ENCODE measurements at places on chromosomes 6 and 20.

DNA sequence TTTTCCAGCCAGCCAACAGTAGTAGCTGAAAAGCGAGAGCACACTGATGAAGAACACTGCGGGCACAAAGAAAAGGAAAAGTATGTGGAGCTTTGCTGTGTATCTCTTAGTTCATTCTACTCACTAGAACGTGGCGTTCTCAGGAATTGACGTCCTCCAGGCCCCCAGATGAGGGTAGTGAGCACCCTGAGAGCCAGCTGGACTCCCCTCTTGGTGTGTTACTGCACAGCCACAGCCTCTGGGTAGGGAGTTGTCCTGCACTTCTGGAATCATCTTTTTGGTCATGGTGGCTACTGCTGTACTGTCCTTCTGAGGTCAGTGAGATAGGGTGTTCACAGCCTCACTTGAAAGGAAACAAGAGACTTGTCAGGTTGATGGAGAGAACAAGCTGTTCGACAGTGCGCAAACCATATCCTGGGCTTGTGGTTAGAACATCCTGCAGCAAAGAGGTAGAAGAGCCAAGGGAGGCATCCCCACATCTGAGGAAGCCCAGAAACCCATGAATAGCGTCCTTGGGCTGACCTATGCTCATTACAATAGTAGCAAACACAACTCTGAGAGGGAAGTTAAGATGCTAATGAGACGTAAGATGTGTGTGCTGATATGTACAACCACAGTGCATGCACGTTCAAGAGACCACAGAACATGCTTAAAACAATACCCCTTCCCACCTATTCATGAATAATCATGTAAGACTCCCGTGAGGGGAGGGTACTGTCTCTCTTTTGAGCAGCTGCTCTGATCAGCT is 14.6 kb upstream of the HLA-F start:
- peak; percentile 49 for DNase-seq

DNA sequence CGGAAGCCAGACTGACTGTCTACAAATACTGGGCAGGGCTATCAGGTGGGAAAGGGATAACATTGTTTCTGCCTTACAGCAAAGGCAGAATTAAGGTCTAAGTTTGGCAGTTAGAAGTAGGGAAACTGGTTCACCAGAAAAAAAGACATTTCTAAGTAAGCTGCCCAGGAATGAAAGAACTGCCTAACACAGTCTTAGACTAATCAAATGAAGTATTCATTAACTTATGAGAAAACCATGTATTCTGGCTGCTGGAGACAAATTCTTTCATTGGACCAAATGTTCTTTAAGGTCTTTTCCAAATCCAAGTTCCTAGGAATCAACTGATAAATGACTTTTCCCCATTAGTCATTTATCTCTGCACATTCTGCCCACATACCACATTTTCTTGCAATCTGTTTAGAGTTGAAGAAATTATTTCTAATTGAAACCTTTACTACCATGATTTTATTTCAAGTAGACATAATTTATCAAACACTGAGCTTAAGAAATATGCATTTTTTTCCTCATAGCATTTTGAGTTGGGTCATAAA is 120.3 kb upstream of the OGFRL1 start:
- no peak for DNase-seq

GRCh38 chr6:124956018-124956417 is 6.2 kb upstream of the RNF217 start:
- no peak for DNase-seq

GRCh38 chr6:158015188-158015506 is 33.5 kb downstream of the SYNJ2 start:
- DNase-seq: no peak

GRCh38 chr6:93418408-93419303 is 703 bp downstream of the EPHA7 start:
- no peak for DNase-seq

- DNase-seq: no peak
Measured at GRCh38 chr6:70684794-70685493, 17.3 kb downstream of the SMAP1 start.

- DNase-seq: no peak
Measured at GRCh38 chr20:37552415-37552814, 24.7 kb upstream of the BLCAP start.

- no peak for DNase-seq
Measured at GRCh38 chr20:39778847-39779604, 816.9 kb downstream of the DHX35 start.

- DNase-seq: no peak
Measured at GRCh38 chr6:114040871-114041270, 69.9 kb upstream of the HDAC2 start.

DNA sequence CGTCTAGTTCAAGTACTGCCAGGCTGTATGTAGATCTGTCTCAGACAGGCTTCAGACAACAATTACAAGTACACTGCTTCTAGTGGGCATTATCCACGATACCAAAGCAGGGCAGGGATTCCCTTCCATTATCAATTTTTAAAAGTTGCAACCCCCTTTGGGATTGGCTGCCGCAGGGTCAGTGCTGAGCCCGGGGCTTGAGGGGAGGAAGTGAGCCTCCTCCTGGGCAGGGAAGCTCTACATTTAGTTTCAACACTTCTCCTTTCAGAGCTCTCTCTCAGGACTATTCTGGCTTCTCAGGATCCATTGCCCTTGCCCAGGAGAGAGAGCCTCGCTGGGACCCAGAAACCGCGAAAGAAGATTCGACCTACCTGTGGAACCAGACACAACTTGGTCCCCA is 1.5 kb downstream of the HTR1B start:
- DNase-seq: no peak

- DNase-seq: no peak
Measured at GRCh38 chr6:44843734-44844133, 456.2 kb downstream of the CDC5L start.

GRCh38 chr6:100186552-100186951 is 192.5 kb upstream of the MCHR2 start:
- no peak for DNase-seq

DNA sequence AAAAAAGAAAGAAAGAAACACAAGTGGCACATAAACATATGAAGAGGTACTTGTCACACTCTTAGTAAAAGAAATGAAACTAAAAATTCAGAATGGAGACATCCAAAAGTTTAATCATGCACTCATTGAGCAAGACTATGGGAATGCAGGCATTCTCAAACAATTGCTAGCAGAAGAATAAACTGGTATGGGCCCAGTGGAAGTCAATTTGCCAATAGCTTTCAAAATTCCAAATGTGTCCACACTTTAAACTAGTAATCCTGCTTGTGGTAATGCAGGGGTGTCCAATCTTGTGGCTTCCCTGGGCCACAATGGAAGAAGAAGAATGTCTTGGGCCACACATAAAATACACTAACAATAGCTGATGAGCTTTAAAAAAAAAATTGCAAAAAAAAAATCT is 97.4 kb downstream of the EPB41L2 start:
- no peak for DNase-seq

GRCh38 chr6:114997813-114998292 is 655.0 kb upstream of the HS3ST5 start:
- no peak for DNase-seq

DNA sequence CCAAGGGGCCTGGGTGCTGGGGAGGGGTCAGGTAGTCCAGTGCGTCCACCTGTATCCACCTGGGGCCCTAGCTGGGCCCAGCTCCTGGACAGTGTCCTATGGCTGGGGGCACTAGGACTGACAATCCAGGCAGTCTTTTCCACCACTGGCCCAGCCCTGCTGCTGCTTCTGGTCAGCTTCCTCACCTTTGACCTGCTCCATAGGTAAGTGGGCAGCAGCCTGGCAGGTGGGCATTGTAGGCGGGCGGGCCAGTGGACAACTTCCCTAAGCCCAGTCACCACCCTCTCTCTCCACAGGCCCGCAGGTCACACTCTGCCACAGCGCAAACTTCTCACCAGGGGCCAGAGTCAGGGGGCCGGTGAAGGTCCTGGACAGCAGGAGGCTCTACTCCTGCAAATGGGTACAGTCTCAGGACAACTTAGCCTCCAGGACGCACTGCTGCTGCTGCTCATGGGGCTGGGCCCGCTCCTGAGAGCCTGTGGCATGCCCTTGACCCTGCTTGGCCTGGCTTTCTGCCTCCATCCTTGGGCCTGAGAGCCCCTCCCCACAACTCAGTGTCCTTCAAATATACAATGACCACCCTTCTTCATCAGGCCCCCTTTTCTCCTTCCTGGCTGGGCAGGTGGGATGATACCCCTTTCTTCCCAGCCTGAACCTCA is 584 bp downstream of the C20orf141 start:
- DNase-seq: peak; percentile 50

- DNase-seq: no peak
Measured at GRCh38 chr6:20640181-20640580, 105.9 kb downstream of the CDKAL1 start.

- no peak for DNase-seq
Measured at GRCh38 chr6:103193413-103193812, 1666.3 kb downstream of the HACE1 start.

GRCh38 chr6:156924246-156924645 is 147.1 kb downstream of the ARID1B start:
- no peak for DNase-seq

- DNase-seq: no peak
Measured at GRCh38 chr6:46891252-46891795, 30.4 kb downstream of the ADGRF5 start.

DNA sequence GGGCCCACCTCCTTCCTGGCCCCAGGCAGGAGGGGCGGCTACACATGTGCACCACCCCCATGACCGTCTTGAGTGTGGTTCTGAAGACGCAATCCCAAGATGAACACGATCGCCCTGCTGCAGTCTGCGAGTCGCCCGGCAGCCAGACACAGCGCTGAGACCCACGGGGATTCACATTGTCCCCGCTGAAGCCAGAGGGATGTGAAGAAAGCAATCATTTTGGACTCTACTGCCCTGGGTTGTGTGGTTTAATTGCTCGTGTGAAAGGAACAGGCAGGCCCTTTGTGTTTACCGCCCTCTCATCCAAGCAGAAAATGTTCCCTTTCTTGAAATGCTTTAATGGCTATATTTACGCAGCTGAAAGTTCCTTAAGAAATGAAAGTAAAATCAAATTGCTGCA is 279.5 kb downstream of the TAF4 start:
- no peak for DNase-seq

GRCh38 chr6:43774776-43775534 is 4.9 kb downstream of the VEGFA start:
- peak; percentile 94 for DNase-seq

DNA sequence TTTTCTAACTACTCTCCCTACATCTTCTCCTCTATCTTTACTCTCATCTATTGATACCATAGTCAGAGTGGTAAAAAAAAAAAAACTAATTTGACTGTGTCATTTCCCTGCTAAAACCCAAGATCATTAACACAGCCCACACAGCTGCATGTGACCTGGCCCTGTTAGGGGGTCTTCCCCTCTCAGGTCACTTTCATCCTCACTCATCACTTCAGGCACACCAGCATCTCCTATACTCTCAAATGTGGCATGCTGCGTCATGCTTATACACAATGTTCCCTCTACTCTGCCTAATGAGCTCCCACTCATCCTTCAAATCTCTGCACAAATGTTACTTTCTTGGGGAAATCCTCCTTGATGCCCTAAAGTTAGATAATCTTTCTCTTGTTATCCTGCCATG is 86.8 kb downstream of the CDK19 start:
- no peak for DNase-seq

DNA sequence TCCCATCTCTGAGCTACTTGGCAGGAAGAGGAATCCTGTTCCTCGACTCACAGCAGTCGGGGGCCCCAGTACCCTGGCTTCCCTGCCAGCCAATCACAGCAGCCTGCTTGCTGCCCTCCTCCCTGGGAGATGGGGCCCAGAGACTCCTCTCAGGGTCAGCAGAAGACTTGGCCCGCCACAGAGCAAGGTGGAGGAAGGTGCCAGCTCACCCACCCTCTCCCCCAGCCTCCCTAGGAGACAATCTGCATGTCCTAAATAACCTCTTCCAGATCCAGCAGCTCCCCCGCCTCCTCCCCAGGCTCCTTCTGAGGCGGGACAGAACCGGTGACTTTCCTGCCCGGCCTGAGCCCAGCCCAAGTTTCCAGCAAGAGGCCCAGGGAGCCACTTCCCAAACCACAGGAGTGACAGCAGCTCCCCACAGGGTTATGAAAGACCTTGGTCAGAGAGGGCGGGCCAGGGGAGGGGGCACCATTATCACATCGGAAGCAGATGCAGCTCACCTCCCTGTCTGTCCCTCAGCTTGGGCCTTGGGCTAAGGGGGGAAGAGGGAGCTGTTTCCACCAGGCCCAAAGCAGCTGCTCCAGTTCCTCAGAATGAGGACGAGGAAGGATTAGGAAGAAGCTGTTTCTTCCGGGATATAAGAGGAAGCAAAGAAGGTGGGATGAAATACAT is 2.3 kb downstream of the CCND3 start:
- no peak for DNase-seq

DNA sequence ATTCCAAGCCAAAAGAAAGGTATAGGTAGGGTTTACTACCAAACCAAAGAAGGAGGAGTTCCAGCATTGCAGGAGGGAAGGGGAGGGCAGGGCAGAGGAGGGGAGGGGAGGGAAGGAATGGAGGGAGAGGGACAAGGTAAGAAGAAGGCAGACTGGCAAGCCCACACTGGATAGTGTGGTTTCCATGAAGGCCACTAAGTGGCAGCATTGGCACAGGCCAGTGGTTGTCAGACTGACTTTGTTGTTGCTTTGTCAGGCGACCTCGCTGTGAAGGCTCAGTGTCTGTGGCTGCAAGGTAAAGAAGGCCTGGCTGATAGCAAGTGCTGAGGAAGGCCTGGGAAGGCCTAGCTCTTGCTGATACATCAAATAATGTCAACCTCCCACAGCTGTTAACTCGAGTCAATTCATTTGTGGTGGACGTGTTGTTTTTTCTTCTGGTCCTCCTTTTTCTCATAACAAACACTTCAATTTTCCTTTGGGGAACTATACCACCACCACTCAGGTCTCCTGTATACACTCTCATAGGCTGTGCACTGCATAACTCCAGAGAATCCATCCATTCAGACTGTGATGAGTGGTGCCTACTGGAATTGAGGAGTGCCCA is 7.7 kb upstream of the ZNF334 start:
- DNase-seq: no peak

- DNase-seq: no peak
Measured at GRCh38 chr6:144548536-144548935, 263.4 kb downstream of the UTRN start.

GRCh38 chr20:59135093-59135492 is 28.5 kb upstream of the ZNF831 start:
- no peak for DNase-seq

GRCh38 chr20:41275301-41275731 is 42.2 kb downstream of the ZHX3 start:
- no peak for DNase-seq

GRCh38 chr20:20237093-20237959 is 130.6 kb upstream of the INSM1 start:
- DNase-seq: no peak

DNA sequence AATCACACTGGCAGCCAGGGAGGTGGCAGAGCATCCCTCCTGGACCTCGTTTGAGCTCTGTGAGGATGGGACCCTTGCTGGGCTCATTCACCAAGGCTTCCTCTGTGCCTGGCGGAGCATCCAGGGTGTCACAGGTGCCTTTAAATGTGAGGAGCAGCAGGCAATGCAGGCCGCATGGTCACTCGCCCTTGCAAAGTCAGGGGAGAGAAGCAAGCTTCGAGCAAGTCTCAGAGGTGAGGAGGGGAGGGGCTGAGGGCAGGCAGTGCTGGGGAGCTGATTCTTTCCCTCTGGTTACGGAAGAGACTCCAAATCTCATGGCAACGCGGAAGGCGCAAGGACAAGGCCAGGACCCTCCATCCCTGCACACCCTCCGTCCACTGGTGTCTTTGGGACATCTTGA is 182.7 kb upstream of the PMEPA1 start:
- no peak for DNase-seq

GRCh38 chr6:89501222-89501621 is 68.3 kb downstream of the ANKRD6 start:
- DNase-seq: no peak
